Astrocyte (in vitro differentiated cells and primary cell): ENCODE measurements at places on chromosomes 11 and 22. TPM values are rescaled to one million over a fixed set of nuclear protein-coding genes. Genes with fewer than 3 reads are reported as not detected.

DNA sequence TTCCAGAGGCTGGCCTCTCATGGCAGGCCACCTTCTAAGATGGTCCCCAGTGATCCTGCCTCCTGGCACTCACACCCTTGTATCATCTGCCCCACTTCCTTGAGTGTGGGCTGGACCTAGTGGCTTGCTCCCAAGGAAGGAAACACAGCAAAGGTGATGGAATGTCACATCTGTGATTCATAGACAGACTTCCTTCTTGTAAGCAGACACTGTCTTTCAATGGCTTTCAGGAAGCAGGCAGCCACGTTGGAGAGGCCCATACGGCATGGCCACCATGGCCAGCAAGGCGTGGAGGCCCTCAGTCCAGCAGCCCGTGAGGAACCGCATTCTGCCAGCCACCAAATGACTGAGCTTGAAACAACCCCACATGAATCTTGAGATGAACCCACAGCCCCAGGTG, 11.3 kb downstream of the LMO1 start:
- no peak overlapping the region for H3K4me3 ChIP-seq
- no peak overlapping the region for H3K27ac ChIP-seq
- H3K4me1 ChIP-seq = no peaks in the 10 kb centered on the region
- peaks cover 8% of the 10 kb centered on the region for H3K27me3 ChIP-seq
- DNase-seq = no peak

GRCh38 chr22:19063581-19064353, 58.4 kb downstream of the DGCR2 start:
- no peak for DNase-seq
- H3K27ac ChIP-seq = no peak overlapping the region
- H3K36me3 ChIP-seq = peaks cover 2% of the 10 kb centered on the region
- H3K4me1 ChIP-seq = peaks cover 17% of the 10 kb centered on the region
- no peak overlapping the region for H3K4me3 ChIP-seq

Gene NCAPD3
- 17.0 and 18.5 TPM in 2 replicates for total RNA-seq

DNA sequence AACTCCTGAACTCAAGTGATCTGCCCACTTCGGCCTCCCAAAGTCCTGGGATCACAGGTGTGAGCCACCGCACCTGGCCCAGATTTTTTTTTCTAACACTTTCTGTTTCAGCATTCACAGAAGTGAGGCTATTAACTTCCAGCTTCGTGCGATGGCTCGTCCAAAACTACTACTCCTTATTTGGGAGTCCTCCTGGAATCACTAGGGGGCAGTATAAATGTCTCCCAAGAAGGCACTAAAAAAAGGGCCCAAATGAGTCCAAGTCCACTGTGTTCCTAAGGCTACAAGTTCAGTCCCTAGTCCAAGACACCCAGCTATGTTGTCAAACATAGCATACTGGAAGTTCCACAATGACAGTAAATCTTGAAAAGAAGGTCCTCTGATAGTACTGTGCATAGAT, 63.2 kb upstream of the BIRC3 start:
- no peak for DNase-seq
- H3K27me3 ChIP-seq = no peaks in the 10 kb centered on the region
- H3K4me1 ChIP-seq = peaks cover 20% of the 10 kb centered on the region

- no peak overlapping the region for H3K27ac ChIP-seq
- no peaks in the 10 kb centered on the region for H3K4me1 ChIP-seq
- H3K27me3 ChIP-seq = no peaks in the 10 kb centered on the region
- no peaks in the 10 kb centered on the region for H3K36me3 ChIP-seq
- no peak overlapping the region for H3K4me3 ChIP-seq
- DNase-seq = no peak
Measured at GRCh38 chr11:123231777-123232176, 36.7 kb upstream of the CLMP start.

DNA sequence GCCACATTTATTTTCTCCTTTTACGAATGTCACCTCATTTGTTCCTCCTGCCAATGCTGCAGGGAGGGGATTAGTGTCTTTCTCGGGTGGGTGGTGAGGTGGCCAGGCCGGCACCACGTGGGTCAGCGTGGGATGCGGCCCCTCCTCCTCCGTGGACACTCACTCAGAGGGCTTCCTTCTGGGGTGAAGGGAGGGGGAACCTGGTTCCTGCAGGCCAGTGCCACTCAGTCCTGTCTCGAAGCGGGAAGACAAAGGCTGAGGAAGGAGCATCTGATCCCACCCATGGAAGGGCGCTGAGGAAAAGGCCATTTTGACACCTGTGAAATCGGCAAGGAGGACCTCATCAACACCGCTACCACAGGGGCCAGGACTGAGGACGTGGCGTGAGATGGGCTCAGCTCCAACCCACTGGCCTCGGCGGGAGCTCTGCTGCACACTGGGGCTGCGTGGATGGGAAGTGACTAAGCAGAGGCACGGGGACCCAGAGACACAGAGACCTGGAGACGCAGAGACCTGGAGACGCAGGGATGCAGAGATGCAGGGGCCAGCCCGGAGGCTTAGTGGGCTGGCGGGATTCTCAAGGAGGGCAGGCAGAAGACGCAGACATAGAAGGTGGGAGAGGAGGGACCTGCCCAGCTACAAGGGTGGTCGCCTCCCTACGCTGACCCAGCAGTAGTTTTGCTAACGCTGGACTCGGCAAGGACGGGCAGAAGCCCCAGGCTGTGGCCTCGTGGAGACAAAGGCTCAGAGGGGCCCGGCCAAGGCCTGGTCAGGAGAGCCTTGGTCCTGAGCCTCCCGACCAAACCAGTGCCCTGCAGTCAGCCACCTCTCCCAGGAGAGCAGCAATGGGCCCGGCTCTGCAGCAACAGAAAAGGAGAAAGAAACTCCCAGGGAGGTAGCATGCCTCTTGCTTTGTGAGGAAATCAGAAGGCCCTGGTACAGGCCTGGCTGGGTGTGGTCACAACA, 1071.2 kb downstream of the BRD1 start:
- H3K4me3 ChIP-seq = no peak overlapping the region
- no peaks in the 10 kb centered on the region for H3K4me1 ChIP-seq
- no peaks in the 10 kb centered on the region for H3K36me3 ChIP-seq
- DNase-seq = no peak
- no peak overlapping the region for H3K27ac ChIP-seq

GRCh38 chr11:105297463-105297862, 157.9 kb upstream of the CARD18 start:
- peaks cover 3% of the 10 kb centered on the region for H3K27me3 ChIP-seq
- no peak overlapping the region for H3K4me3 ChIP-seq
- DNase-seq = peak; percentile 71

- H3K4me1 ChIP-seq = peaks cover 7% of the 10 kb centered on the region
- H3K36me3 ChIP-seq = no peaks in the 10 kb centered on the region
- peak; percentile 75 for DNase-seq
Measured at GRCh38 chr11:133064152-133064877, 468.0 kb downstream of the OPCML start.

Gene CD3G
- not detected in 2 replicates for total RNA-seq

DNA sequence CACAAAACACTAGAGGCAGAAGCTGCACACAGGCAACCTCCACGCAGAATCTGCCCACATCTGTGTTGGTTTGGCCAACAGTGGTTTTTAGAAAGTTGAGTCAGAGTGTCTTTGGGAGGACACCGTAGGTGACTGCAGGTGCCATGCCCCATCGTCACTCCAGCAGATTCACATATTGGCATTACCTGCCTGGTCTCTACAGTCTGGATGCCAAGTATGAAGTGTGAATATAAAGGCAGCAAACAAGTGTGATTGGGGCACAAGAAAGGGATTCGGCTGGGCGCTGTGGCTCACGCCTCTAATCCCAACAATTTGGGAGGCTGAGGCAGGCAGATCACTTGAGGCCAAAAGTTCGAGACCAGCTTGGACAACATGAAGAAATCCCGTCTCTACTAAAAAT, 11.0 kb upstream of the FXYD2 start:
- no peak overlapping the region for H3K4me3 ChIP-seq
- H3K36me3 ChIP-seq = no peaks in the 10 kb centered on the region
- peaks cover 7% of the 10 kb centered on the region for H3K27me3 ChIP-seq
- no peaks in the 10 kb centered on the region for H3K4me1 ChIP-seq
- no peak overlapping the region for H3K27ac ChIP-seq

GRCh38 chr22:22935546-22936157, 48.0 kb downstream of the IGLL5 start:
- no peak overlapping the region for H3K4me3 ChIP-seq
- no peaks in the 10 kb centered on the region for H3K27me3 ChIP-seq
- H3K36me3 ChIP-seq = no peaks in the 10 kb centered on the region
- DNase-seq = no peak

Gene GUCY1A2
- total RNA-seq = 17.8 and 18.1 TPM in 2 replicates

DNA sequence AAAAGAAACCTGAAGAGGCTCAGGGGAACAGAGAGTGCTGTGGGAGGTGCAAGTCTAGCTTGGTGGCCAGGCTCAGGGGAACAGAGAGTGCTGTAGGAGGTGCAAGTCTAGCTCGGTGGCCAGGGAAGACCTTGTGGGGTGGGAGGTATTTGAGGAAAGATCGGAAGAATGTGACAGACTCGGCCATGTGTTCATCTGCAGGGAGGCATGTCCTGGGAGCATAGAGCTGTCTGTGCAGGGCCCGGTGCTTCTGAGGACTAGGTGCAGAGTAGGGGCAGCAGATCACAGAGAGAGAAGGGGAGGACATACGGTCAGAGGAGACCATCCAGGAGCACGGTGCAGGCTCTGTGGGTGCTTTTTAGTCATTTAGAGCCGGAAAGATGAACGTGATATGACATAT, 10.8 kb downstream of the IFITM10 start:
- no peaks in the 10 kb centered on the region for H3K4me1 ChIP-seq
- DNase-seq = no peak
- H3K36me3 ChIP-seq = no peaks in the 10 kb centered on the region
- no peaks in the 10 kb centered on the region for H3K27me3 ChIP-seq
- H3K27ac ChIP-seq = no peak overlapping the region

DNA sequence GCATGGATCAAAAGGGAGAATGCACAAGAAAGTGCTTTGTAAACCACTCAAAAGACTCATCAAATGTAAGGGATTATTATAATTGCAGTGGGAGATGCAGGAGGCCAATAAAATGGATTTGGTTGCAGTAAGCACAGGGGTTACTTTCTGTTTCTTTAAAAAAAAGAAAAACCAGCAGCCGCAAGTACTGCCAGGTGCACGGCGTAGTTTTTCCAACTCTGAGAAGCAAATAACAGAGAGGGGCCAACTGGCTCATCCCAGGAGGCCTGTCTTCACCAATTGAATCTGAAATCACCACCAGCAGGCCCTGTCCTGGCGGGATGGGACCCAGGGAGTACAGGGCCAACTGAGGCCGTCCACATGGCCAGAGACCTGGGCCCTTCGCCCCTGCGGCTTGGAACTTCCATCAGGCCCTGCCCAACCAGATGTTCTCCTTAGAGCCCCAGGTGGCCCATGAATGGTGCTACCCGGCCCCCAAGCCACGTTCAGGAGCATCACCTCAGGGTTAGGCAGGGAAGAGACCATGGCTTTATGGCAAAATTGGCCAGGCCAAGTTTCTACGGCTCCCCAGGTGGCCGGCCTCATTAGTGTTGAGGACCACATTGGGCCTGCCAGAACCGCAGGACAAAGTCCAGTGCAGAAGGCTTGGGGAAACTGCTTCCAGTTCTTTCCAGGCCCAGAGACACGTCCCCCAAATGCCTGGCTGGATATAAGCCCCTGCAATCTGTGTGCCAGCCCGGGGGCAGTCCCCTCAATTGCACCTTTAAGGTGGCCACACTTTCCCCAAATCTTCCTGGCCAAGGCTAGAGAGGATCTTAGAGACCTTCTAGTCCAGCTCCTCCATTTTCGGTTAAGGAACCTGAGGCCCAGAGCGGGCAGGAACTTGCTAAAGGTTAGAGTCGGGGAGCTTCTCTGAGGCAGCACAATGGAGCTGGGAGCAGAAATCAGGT, 61.7 kb downstream of the CHRDL2 start:
- no peak for DNase-seq
- H3K36me3 ChIP-seq = no peaks in the 10 kb centered on the region
- no peak overlapping the region for H3K27ac ChIP-seq
- no peak overlapping the region for H3K4me3 ChIP-seq
- peaks cover 28% of the 10 kb centered on the region for H3K4me1 ChIP-seq
- no peaks in the 10 kb centered on the region for H3K27me3 ChIP-seq

Gene IL10RA
- total RNA-seq = 0.12 and 0.73 TPM in 2 replicates

DNA sequence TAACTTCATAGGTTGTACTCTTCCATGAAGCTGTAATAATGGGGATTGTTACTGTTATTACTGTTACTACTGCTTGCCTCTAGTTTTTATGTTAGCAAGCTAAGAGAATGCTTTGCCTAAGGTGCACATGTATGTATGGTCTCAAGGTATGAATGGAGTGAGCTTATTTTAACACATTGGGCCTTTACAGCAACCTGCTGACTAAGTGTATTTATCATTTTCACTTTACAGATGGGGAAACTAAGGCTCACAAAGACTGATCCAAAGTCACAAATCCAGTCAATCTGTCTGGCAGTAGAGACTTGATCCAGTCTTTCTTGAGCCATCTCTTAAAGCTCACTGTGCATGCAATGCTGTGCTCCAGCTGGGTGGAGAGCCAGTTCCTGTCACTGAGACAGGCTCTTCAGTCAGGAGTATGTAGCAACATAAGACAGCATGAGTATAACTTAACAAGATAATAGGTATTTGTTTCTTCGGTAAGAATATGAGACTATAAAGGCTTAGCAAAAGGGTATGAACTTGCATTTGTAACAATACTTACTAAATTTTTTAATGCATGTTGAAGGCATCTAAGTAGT, 66.5 kb downstream of the PPP2R1B start:
- H3K27me3 ChIP-seq = no peaks in the 10 kb centered on the region
- H3K4me1 ChIP-seq = peaks cover 13% of the 10 kb centered on the region
- no peaks in the 10 kb centered on the region for H3K36me3 ChIP-seq

Gene ATL3
- 45.2 and 47.9 TPM in 2 replicates for total RNA-seq

- DNase-seq = peak; percentile 75
- H3K4me3 ChIP-seq = peak overlapping the region; percentile 6
- no peaks in the 10 kb centered on the region for H3K36me3 ChIP-seq
Measured at GRCh38 chr11:96188243-96189006, 154.6 kb downstream of the MAML2 start.

GRCh38 chr11:44988111-44988510, 37.4 kb upstream of the TP53I11 start:
- H3K36me3 ChIP-seq = no peaks in the 10 kb centered on the region
- DNase-seq = no peak
- H3K4me3 ChIP-seq = no peak overlapping the region
- no peaks in the 10 kb centered on the region for H3K4me1 ChIP-seq
- H3K27ac ChIP-seq = no peak overlapping the region

Gene B3GAT1
- total RNA-seq = 1.9 TPM in 2 replicates

DNA sequence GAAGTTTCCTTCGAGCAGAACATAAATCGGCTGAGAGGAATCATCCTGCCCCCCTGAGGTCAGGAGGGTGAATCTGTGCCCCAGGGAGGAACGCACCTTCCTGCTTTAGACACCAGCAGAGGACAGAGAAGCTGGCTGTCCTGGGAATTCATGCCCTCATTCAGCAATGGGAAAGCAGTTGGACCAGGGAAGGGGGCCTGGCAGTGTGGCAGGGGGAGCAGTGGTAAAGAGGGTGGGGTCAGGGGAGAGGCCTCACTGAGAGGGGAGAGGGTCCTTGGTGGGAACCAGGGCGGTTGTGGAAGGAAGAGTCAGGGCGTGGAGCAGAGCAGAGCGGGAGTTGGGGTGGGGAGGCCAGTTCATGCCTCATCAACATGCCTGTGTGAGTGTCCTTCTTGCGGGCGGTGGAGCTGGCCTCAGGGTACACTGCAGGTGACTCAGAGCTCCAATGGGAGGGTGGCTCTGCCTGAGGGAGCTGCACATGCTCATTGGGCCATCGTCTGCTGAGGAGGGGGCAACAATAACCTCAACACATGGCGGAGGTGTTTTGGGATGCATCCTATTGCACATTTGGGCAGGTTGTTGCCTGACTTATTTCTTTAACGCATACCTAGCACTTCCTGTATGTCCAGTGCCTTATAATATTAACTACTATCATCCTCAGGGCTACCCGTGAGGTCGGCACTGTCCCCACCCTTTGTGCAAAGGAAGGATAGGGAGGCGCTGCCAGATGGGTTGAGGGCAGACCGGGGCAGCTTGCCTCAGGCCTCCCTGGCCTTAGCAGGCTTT, 23.2 kb downstream of the MED15 start:
- H3K4me3 ChIP-seq = peak overlapping the region; percentile 2
- H3K27ac ChIP-seq = peak overlapping the region; percentile 96
- peak; percentile 85 for DNase-seq
- no peaks in the 10 kb centered on the region for H3K27me3 ChIP-seq

Gene TIMM10
- total RNA-seq = 56.1 and 60.3 TPM in 2 replicates

Gene UFD1
- 92.7 and 105 TPM in 2 replicates for total RNA-seq

Gene LYVE1
- total RNA-seq = 0.14 and 0.27 TPM in 2 replicates
